Stimulated activated CD4-positive, alpha-beta T cell treated with anti-CD3 and anti-CD28 coated beads, Interleukin-2, amount 100 ng/mL, for 4 hours (primary cell): ENCODE measurements at places on chromosomes 7 and 10.
A peak's percentile ranks its signal among the peaks of the same experiment; 100 is the strongest.

- DNase-seq = no peak
Measured at GRCh38 chr7:110759069-110759468, 331.9 kb upstream of the LRRN3 start.

- no peak for DNase-seq
Measured at GRCh38 chr7:112989531-112989930, 97.1 kb downstream of the GPR85 start.

- DNase-seq = no peak
Measured at GRCh38 chr10:116287906-116288501, 15.0 kb upstream of the GFRA1 start.

- no peak for DNase-seq
Measured at GRCh38 chr7:5774790-5775189, 6.7 kb downstream of the RNF216 start.

DNA sequence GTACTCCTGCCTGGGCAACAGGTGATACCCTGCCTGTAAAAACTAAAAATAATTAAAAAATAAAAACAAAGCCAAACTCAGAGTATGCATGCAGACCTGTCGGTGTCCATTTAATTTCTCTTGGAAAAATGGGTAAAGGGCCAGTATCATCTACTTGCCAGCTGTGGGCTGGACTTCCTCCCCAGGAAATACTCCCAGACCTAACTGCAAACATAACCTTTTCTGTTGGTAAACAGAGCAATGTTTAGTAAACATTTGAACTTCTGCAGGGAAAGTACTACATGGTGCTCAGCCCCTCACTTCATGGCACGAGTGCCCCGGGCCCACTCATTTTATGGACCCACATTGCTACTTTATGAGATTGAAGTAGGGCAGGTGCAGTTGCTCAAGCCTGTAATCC lies 10.2 kb upstream of the TMEM248 start:
- DNase-seq = no peak

DNA sequence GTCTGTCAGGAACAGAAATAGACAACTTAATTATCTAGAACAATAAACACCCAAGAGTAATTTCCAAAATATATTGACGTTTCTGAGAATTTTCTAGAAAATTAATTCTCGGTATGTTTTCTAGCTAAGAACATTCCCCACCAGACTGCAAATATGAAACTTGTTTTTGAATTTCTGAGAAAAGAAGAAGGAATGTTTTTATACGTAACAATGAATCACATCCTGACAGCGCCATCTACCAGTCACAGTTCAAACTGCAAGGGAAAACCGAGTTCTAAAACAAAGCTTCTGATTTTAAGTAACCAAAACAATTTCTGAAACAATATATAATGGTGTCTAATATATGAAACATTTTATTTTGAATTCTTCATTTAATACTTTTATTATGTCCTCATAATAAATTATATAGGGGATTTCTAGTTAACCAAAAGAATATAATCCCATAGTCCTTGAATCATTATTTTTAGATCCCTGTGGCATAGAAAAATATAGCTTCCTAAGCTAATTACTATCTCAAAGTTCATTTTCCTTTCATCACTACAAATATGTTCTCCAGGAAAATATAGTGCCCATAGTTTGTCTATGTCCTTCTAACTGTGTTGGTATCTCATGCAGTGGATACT lies 34.5 kb upstream of the MEOX2 start:
- no peak for DNase-seq

DNA sequence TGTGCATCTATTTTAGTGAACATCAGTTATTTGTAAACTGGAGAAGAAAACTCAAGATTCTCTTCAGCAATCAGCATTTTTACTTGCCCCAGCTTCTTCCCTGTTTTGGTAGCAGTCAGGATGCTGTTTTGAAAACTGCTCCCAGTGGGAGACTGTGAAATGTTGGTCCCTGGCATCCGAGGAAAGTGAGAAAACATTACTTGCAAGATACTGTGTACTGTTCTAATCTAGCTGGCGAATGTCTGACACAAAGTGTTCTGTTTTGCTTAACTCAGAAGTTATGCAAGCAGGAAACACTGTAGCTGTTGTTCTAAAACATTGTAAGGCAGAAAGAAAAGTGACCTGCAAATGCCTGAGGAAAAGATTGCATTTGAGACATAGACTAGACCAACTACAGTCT lies 171.8 kb upstream of the POM121L12 start:
- no peak for DNase-seq

DNA sequence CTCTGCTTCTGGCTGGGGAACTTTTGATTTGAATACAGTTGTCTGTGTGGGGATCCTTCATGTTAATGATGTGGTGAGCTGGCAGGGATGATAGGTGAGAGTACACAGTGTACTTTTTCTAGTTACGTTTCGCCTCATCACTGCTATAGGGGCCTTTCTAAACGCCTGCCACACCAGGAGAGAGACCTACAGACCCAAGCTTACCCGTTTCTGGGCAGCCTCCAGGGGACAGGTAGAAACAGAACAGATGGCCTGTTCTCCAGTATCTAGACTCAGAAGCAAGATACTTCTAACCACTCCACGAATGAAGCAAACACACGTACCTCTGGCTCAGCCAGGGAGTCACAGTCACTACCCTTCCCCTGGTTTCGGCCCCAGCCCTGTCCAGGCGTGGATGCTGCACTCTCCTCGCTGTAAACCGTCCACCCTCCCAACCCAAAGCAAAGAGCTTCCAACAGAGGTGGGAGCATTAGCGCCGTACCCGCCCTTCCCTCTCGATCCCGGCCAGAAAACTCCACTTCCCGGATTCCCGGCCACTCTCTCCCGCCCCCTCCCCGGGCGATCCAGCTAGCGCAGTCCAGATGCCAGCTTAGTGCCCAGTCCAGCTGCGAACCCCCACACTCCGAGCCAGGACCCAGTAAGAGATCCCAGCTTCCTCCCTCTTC lies 1.2 kb downstream of the CCDC6 start:
- DNase-seq = peak; percentile 7

DNA sequence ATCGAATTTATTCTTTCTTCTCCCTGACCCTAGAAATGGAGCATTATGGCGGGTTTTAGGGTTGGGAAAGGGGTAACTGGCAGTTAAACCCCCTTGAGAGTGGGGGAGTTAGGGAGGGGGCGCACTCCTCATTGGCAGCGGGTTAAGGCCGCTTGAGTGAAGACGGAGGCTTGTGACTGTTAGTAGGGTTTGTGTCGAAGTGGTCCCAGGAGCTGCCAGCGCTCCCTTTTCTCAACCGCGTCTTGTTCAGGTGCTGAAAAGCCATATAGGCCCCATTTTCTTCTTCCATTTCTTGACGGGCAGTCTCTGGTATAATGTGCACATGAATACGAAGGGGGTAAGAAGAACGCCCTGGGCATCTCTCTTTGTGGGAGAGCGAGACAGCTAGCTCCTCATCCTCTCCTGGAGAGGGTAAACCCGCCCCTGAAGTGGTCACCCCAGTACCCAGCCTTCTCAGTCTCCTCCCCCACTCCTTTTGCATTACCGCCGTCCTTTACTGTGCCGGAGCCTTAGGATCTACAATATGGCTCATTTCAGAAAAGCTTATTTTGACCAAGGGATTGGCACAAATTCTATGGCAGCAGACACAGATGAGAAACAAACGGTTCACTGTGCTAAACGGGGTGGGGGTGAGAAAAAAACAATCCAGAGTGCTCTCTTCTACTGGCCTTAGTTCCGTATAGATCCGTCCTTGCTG lies 836 bp downstream of the KMT2E start:
- DNase-seq = peak; percentile 29

- no peak for DNase-seq
Measured at GRCh38 chr10:91409069-91409868, 875 bp upstream of the HECTD2 start.

DNA sequence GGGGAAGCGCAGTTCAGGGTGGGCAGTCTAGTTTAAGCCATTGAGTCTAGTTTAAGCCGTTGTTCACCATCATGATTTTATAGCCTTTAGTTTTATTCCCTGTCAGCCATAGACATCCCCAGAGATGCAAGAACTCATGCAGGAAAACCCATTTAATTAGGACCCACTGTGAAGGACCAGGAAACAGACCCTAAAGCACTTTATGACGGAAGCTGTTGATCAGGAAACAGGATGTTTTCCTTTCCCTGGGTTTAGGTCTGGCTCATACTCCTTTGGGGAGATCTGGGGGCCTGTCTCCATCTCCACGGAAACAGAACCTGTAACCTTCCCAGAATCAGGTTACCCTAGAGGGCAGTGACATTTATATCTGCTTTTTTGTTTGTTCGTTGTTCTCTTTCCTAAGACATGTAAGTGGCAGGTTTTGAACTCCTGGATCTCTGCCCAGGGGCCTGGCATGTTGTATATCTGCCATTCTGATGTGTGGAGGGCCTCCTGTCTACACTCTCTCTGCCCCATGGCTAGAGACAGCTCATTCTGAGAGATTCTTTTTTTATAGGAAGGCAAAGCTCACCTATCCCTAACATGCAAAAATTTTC lies 657.2 kb upstream of the GALNT17 start:
- no peak for DNase-seq

DNA sequence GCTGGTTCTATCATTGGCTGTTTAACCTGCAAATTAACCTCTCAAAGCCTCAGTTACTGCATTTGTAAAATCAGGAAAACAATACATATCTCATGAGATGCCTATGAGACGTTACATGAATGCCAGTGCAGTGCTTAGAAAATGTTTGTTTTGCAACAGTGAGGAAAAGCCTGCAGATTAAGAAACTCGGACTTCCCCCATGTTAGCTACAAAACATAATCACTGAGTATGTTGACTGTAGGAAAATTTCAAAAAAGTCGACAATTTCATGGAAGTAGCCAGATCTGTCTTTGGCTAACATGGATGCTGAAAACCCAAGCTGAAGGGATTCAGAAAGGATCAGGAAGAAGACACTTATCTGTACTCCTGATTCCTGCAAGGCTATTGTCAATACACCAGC lies 121.4 kb downstream of the TRIL start:
- no peak for DNase-seq

GRCh38 chr10:97454330-97455036 lies 8.5 kb downstream of the ZDHHC16 start:
- peak; percentile 55 for DNase-seq

DNA sequence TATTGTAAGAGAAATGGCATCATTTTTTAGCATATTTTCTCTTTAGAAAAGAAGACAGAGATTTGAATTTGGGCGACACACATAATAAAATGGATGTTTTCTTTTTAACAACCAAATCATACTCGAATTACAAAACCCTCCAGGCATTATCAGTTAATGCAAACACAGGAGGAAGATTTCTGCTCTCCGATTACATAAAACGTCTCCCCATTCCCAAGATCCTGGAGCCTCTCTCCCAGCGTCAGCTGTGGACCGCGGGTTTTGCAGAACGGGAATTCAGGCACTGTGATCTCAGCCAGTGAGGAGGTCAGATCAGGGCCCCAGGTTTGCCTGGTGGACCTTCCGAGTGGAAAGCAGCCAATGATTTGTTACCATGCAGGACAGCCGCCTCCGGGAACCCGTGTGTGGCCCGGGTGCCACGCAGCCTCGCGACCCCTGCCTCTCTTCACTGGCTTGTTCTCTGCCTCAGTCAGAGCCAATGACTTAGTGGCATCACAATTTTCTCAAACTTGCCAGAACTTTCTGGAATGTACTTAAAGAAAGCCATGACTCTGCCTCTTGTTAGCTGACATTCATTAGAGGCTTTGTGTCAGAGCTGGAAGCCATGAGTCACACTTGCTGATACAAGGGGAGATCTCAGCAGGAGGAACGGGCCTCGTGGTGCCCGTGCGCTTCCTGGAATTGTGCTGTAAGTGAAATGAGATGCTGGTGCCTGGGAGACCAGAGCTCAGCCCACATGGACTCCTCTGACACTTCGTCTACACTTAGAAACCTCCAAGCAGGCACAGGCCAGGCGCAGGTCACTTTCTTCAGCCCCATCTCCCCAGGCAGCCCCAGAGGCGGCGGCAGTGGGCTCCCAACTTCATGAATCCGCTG lies 246.1 kb downstream of the KLF6 start:
- DNase-seq = peak; percentile 44

DNA sequence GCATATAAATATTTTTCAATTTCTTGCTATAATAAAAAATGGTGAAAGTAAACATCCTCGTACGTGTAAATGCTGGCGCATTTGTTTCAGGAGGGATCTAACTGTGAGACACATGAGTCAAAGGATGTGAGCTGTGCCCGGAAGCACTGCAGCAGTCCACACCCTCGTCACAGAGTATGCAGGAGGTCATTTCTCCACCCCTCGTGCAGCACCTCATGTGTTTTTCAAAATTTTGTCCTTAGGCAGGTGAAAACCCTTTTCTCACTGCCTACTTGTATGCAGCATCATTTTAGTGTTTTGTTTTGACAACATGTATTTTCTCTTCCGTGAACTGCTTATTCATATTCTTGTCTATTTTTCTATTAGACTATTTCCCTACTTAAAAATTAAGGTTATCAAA lies 162.7 kb downstream of the AVL9 start:
- DNase-seq = no peak

- no peak for DNase-seq
Measured at GRCh38 chr10:44477046-44477425, 92.1 kb upstream of the CXCL12 start.
